Vein endothelial cell (primary cell): ENCODE measurements at places on chromosomes 6 and 20. TPM values are rescaled to one million over a fixed set of nuclear protein-coding genes. Genes with fewer than 3 reads are reported as not detected.

TIAM2 gene
- total RNA-seq: 9.7 and 15.4 TPM in 2 replicates

TTK gene
- total RNA-seq: 9.5 and 18.6 TPM in 2 replicates

TFAP2C gene
- under 0.01 TPM in 1 of 2 replicates, not detected in the other for total RNA-seq

COX4I2 gene
- total RNA-seq: not detected in 2 replicates

WFDC5 gene
- total RNA-seq: not detected in 2 replicates
